CD4-positive, alpha-beta T cell treated with Interleukin-15 for 4 hours (primary cell): ENCODE measurements at places on chromosomes 6 and 20.

- no peak for DNase-seq
Observed at GRCh38 chr6:78701407-78701806, 165.9 kb upstream of the IRAK1BP1 start.

GRCh38 chr6:138594758-138595140 is 95.5 kb upstream of the NHSL1 start:
- no peak for DNase-seq

DNA sequence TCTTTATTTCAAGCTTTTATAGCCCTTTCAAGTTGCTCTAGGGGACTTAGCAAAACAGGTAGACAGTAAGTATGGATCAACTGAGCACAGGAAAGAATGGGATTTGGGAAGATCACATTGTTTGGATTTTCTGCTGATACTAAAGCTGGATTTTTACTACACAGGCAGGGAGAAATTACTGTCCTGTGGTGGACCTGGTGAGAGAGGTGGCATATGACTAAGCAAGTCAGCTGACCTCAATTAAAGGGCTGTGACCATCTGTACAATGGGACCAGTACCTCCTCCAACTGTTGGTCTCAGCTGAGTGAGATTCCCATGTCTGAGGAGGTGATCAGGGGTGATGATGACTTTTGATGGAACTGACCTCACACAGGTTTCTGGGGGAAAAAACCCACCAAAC is 28.0 kb downstream of the RREB1 start:
- DNase-seq, result no peak

- DNase-seq, result no peak
Observed at GRCh38 chr6:138830248-138830647, 34.4 kb downstream of the ECT2L start.

- no peak for DNase-seq
Observed at GRCh38 chr6:88749849-88750248, 213.6 kb downstream of the RNGTT start.

- no peak for DNase-seq
Observed at GRCh38 chr20:8700756-8701155, 368.1 kb upstream of the PLCB4 start.

- DNase-seq, result no peak
Observed at GRCh38 chr20:52496191-52496590, 304.6 kb upstream of the ZFP64 start.

DNA sequence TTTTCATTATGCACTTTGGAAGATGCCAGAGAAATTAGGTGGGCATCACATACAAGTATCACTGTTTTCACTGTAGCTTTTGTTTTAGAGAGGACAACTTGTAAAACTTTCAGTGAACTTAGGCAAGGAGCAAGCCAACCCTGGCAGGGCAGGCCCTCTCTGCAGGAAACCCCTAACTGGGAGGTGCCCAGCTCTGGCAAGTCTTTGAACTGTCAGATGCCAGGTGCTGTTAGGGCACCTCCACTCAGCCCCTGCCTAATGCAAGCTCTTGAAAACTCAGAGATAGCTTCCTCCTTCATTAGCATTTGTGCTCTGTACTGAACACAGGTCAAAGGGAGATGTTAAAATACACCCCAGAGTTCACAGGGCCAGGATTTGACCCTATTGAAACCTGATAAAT is 774.2 kb upstream of the FLRT3 start:
- DNase-seq, result no peak

DNA sequence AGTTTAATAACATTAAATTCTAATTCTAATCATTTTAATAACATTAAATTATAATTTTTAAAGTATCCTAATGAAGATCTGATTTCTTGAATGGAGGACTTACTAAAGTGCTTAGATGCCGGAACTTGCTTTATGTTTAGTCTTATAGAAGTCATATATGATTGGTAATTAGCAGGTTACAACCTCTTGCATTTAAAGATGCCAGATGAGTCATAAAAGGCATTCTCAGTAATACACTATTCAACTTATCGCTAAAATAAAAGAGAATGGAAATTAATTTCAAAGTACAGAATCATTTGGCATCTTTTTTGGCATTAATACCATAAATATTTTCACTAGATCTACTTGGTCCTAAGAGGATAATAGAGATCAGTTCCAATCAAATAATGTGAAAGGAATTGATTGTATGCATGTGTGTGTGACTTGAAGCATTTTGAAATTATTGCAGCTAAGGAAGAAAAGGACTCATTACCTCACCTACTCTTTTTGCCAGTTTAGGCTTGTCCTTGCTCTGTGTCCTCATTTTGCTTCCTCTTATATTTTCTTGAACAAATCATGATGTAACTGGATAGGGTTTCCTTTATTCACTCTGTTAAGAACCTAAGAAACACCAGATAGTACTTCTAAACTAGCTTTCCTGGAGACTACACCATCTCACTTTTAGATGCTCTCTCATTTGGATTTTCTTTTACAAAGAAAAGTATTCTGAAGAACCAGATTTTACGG is 2.7 kb downstream of the COL21A1 start:
- no peak for DNase-seq

DNA sequence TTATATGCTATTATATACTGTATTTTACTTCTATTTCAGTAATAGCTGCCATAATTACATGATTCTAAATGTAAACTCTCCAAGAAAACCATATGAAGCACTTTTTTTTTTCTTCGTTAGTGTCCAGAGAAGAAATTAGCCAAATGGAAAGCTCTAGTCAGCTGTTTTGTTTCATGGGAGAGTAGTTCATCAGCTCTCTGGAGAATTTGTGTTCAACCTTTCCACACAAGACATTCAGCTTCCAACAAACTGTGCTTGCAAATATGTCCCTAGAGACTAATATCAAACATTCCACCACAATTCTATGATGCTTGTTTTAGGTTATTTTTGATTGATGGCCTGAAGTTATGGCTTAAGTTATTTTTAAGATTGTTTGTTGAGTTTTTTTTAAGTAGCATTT is 19.5 kb downstream of the FHL5 start:
- DNase-seq, result no peak

DNA sequence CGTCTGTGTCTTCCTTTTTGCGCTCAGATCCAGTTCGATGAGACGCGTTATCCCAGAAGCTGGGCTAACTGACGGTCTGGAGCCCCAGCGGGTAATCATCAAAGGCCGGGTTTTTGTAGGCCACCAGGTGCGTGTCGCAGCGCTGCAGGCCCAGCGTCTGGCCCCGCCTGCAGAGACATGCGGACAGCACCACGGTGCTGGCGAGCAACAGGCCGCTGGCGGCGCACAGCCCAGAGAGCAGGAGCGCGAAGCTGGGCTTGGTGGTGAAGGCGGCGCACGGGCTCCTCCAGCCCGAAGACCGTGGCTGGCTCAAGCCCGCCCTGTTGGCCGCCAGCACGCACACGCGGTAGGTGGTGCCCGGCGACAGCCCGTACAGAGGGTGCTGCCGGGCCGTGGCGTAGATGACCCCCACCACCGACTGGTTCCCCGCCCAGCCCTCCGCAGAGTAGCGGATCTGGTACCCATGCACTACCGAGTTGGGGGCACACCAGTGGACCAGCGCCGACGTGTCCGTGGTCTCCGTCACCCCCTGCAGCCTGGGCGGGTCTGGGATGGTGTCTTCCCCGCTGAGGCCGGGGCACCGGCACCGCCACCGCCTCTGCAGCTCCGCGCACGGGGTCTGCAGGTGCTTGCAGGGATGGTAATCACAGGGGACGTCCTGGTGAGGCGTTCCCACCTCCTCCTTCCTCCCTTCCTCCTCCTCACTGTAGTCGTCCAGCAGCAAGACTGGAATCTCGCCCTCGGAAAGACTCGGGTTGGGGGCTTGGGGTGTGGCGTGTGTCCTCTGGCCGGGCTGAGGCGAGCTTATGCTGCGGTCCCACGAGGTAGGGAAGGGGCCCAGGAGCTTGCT is 12.7 kb downstream of the LRRN4 start:
- DNase-seq, result no peak

- no peak for DNase-seq
Observed at GRCh38 chr6:41629128-41629527, 9.1 kb upstream of the MDFI start.

DNA sequence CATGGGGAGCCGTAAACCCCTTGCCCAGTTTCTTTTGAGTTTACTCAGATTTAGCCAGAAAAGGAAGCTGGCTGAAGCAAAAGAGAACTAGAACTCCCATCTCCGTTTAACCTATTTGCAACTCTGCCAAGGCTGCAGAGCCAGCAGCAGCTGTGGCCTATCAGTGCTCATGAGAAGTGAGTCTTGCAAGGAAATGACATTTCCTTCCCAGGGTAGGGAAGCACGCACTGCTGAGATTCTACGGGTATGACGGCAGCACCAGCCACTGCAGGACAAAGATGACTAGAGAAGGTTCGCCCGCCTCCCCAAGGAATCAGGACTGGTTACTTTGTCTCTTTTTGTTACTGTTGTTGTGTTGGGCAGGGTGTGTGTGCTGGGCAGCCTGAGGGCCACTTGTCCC is 47.6 kb downstream of the PPP1R3G start:
- DNase-seq, result no peak

- DNase-seq, result no peak
Observed at GRCh38 chr20:33668466-33669155, 1.9 kb downstream of the ACTL10 start.

- DNase-seq, result no peak
Observed at GRCh38 chr6:74268815-74269599, 573.0 kb downstream of the CD109 start.

GRCh38 chr6:21323577-21323976 is 270.0 kb upstream of the SOX4 start:
- DNase-seq, result no peak

GRCh38 chr6:49406250-49406970 is 56.6 kb downstream of the MMUT start:
- no peak for DNase-seq

GRCh38 chr20:8523684-8524083 is 391.6 kb downstream of the PLCB1 start:
- DNase-seq, result no peak

- DNase-seq, result no peak
Observed at GRCh38 chr6:73983367-73983766, 287.4 kb downstream of the CD109 start.

DNA sequence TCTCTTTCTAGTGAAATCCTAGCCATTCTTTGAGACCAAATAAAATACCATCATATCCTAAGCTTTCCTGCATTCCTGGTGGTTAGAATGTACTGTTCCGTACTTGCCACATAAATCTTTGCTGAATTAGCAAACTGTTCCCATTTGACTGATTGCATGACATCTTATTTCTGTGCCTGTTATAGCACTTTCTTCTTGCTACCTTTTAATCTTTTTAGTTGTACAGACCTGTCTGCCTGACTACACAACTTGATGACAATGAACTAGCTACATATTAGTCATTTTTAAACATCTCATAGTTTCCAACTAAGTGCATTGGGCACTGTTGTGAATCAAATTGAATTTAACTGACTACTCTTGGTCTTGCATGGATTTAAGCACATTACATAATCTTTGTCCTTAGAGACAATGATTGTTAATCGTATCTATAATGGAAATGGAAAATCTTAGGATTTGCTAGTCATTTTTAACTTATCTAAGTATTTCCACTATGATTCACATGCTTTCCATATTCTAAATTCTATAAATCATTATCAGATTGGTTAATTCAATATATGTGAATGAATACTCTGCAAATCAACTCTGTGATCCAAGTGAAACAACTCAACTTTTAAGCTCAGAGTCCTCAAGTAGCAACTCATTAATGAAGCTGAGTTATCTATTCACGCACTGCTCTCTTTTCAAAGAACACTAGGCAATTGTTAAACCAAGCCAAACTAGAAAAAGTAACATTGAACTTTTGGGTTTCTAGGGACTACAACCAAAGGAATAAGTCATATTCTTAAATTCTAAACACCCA is 109.0 kb downstream of the TNFRSF21 start:
- DNase-seq, result no peak
